ENCODE measurements at places on chromosomes 4 and X. TPM values are rescaled to one million over a fixed set of nuclear protein-coding genes. Genes with fewer than 3 reads are reported as not detected.

GRCh38 chr4:156672492-156673305, 298.9 kb downstream of the PDGFC start:
- no peak for DNase-seq

GRCh38 chr4:120056246-120056645, 10.4 kb downstream of the MAD2L1 start:
- DNase-seq: no peak

GRCh38 chr4:176339936-176340761, 20.4 kb downstream of the SPCS3 start:
- no peak for DNase-seq

Gene TEC
- 8.4 TPM for total RNA-seq

GRCh38 chr4:157423526-157424020, 203.0 kb downstream of the GRIA2 start:
- no peak for DNase-seq
